ENCODE measurements at places on chromosomes 13 and 19.

DNA sequence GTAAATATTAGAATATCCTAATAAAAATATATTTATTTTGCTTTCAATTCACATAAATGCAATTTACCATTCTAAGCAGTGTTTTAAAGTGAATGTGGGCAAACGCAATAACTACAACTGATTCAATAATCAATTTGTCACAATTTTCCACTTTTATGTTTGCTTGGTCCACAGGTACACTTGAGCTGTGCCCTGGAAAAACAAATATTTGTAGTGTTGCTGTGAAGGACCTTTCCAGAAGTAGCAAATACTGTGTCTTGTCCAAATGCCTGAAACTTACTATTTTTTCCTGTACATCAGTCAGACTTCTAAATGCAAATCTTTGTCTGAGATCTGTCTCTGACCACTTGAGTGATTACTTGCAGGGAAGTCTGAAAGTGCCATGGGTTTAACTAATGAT is 845.8 kb upstream of the SLITRK5 start:
- DNase-seq, result no peak

- no peak for DNase-seq
These were observed 1.1 kb downstream of the LYPD4 start for GRCh38 chr19:41843371-41843770.

DNA sequence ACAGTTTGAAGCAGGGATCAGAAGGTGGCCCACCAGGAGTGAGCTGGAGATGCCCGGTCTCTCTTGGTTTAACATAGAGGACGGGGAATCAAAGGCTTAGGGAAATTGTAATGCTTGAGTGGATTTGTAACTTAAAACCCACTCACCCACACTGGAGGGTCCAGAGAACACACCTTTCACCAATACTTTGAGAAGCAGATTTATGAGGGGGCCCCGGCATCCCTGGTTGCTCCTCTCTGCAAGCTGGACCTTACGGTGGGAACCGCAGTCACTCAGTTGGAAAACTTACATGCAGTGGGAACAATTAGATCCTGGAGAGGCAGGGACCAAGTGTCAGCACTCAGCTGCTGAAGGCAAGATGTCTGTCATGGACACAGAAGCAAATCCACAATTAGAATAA is 20.5 kb downstream of the PPP5C start:
- no peak for DNase-seq

DNA sequence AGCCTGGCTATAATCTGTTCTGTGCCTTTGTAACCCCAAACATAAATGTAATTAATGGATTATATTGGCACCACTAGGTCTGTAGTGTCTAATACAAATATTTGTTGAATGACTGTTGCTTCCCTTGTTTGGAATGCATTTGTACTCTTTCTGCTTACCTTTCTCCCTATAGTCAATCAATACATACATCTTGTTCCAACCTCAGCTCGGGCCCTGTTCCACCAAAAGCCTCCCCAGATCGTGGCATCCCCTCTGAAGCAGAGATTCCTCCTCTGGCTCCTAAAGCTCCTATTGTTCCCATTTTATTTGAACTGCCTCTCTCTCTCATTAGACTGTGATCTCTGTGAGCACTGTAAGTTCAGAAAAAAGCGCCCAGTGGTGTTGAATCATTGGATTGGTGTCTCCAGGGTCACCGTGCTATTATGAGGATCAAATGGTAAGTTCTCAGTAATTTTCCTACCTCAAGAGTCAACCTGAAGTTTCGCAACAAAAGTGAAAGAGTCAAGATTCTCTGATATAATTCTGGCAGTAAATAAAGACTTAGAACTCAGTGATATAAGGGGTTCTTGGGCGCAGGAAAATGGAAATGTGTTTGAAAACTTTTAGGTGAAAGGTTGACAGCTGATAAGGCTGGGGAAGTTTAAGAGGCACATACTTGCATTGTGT is 151.5 kb downstream of the KLF5 start:
- no peak for DNase-seq

DNA sequence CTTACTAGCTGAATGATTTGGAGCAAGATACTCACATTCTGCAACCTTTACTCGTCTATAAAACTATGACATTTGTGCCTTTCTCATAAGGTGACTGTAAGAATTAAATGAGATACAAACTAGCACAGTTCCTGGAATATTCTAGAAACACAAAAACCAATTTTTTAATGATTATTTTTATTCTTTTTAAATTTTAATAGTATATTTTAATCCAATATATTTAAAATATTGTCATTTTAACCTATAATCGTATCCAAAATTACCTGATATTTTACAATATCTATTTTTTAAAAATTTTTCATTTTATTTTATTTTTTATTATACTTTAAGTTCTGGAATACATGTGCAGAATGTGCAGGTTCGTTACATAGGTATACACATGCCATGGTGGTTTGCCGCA is 238.1 kb downstream of the OLFM4 start:
- DNase-seq, result no peak

DNA sequence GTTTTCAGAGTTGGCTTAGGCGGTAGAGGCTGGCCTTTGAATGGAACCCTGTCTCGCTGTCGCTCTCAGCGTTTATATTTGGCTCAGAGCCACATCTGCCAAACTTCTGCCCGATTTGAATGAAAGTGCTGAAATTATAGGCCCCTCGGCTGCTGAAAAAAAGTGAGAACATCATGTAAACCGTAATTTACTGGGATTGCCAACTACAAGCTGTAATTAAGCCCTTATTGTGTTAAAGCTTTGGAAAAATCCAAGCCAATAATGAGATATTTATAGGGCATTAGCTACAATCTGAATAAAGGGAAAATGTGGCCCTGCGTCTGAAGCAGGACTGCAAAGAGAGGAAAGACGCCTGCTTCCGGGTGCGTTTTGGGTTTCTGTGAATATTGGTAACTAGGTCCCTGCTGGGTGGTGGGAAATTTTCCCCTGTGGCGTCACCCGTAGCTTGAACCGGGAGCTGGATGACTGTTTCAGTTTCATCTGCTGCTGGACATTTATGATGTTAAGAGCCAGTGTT is 9.9 kb downstream of the DNM2 start:
- DNase-seq, result no peak

- no peak for DNase-seq
These were observed 767.9 kb downstream of the PCDH9 start for GRCh38 chr13:66462187-66462586.

DNA sequence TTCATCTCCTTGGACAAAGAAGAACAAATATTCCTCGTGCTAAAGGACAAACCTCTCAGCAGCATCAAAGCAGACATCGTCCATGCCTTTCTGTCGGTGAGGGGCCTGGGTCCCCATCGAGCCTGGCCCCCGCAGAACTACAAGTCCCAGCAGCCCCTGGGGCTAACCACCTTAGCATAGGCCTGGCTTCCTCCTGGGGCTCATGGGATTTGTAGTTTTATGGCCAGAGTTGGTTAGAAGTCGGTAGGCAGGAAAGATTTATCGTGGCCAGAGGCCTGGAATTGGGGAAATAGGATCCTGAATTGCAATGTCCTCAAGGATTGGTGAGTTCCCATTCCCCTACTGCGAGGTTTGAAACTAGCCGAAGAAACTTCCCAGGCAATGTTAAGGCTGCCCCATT is 19.6 kb downstream of the TMEM150B start:
- peak; percentile 24 for DNase-seq

- DNase-seq, result no peak
These were observed 23.9 kb upstream of the SPART start for GRCh38 chr13:36370108-36370429.

GRCh38 chr19:19488875-19489690 is 26.3 kb downstream of the TSSK6 start:
- DNase-seq, result peak; percentile 74

GRCh38 chr19:51777570-51778462 is 16.8 kb downstream of the FPR2 start:
- DNase-seq, result no peak

DNA sequence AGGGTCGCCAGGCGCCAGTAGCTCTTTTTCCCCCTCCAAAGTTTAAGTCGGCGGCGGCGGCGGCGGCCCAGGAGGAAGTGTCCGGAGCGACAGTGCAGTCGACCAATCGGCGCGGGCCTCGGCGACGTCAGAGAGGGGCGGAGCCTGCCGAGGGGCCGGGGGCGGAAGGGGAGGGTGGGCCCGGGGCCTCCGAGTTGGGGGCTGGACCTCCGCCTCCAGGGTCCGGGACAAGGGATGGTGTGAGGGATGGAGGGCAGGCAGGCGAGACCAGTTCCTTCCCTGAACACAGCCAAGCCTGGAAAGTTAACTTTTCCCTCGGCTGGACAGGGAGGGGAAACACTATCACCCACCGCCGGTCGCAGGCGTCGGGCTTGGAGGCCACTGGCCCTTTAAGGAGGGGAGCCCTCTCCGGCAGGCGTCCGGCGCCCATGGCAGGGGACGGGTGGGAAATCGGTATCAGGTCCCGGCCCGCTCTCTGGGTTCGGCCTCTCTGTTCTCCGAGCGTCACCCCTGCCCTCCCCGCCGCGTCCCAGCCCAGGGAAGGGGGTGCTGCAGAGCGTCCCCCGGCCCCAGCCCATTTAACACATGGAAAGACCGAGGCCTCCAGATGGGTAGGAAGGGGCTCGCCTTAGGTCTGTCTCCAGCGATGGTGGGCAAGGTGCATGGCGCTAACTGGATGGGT is at the start of gene PRKD2:
Gene PRKD2, minus strand, starts transcription at position 81 of the 682 bp plus-strand sequence. CDS start 744 bp downstream, outside the sequence.
- peak; percentile 84 for DNase-seq

DNA sequence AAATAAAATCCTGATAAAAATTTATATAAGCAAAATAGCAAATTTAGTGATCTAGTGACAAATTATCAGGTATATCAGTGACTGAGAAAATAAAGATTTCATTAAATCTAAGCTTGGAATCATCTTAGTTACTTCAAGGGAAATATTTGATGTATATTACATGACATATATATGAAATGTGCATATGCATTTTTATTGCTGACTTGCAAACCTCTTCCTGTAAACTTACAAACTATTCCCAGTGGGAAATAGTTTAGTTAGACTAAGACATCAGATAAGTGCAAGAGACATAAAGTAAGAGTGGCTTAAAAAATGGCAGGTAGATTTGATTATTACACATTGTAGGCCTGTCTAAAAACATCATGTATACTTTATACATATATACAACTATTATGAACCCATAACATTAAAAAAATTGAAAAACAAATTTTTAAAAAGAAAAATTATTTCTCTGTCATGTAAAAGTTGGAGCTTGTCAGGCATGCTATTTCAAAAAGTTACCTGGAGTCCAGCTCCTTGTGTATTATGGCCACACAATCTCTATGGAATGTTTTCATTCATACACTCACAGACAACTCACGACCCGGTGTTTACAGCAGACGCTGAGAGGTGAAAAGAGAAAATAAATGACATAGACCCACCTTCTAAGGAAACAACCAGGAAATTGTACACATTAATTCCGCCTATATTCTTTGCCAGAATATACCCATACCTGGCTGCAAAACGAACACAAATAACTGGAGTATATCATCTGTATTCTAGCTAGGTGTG is 724.5 kb downstream of the SLITRK6 start:
- no peak for DNase-seq

DNA sequence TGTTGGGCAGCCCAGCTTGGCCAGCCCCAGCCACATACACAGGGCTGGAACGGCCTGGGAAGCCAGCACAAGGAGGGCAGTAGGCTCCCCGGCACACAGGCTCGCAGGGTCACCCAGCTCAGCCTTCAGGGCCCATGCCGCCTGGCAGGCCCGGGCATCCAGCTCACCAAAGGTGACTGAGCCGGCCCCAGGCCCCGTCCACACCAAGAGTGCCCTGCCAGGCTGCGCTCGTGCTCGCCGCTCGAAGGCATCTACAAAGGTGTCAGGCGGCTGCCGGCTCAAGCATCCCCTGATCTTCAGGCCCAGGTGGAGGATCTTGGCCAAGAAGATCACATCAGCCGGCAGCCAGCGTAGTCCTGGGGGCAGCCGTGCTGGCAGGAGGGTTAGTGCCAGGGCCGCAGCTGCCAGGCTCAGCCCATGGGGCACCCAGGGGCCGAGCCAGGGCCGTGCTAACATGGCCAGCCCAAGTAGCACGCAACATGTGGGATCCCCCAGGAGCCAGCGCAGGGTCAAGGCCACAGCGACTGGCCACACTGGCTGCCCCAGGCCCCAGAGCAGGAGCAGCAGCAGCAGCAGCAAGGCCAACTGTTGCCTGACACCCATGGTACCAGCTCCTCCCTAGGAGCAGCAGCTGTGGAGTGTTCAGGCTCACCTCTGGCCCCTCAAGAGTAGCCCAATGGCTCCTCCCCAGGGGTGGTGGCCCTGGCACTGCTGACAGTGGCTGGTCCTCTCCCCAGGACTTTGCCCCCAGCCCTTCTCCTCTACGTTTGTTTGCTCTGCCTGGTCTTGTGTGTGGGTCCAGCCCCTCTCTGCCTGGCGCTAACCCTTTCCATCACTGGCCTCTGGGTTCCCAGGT is at the start of gene SLC27A5:
Gene SLC27A5, minus strand, starts transcription at position 640 of the 856 bp plus-strand sequence. Its CDS starts 37 bp downstream, at position 603.
- no peak for DNase-seq

- no peak for DNase-seq
These were observed 7.6 kb downstream of the SIRT2 start for GRCh38 chr19:38891771-38892170.

DNA sequence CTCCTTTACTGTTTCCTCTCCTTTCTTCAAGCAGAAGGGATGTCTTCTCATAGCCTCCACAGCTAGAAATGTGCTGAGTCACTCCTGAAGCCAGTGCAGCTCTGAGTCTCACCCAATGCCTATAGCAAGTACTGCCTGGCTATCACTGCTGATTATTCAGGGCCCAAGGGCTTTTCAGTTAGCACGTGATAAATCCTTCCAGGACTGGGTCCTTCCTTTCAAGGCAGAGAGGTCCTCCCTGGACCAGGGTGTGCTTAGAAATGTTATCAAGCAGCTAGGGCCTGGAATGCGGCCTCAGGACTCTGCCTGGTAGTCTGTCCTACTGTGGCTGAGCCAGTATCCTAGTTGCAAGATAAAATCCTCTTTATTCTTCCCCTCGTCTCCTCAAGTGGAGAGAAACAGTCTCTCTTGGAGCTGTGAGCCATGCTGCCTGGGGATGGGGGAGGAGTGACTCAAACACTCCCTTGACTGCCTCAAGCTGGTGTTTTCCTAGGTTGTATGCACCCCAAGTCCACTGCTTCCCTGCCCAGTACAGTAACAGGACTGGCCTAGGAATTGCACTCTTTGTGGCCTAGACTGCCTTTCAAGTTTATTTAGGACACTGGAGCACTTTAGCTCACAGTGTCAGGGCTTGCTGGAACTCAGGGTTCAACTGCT is 198.7 kb upstream of the SERP2 start:
- DNase-seq, result no peak

DNA sequence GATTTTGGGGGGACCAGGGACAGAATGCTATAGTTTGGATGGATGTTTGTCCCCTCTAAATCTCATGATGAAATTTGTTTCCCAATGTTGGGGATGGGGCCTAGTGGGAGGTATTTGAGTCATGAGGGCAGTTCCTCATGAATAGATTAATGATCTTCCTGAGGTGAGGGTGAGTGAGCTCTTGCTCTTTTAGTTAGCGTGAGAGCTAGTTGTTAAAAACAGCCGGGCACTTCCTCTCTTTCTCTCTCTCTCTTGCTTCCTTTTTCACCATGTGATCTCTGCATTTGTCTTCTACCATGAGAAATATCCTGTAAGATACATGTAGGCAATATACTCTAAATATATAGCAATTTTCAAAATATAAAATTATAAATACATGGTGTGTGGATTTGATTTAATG is 290.8 kb upstream of the PCDH9 start:
- no peak for DNase-seq

GRCh38 chr13:31045286-31046081 is 113.0 kb downstream of the TEX26 start:
- peak; percentile 73 for DNase-seq

Measured in activated T-helper 9 cell treated with anti-CD3 and anti-CD28 coated beads, Interleukin-2, amount 50 U/mL, for 16 hours (primary cell).